ENCODE measurements at places on chromosomes 7 and 10. TPM values are rescaled to one million over a fixed set of nuclear protein-coding genes. Genes with fewer than 3 reads are reported as not detected.

GRCh38 chr7:20913853-20914252 lies 127.2 kb upstream of the SP8 start:
- no peaks in the 10 kb centered on the region for H3K36me3 ChIP-seq
- DNase-seq = no peak
- no peak overlapping the region for H3K27ac ChIP-seq
- no peaks in the 10 kb centered on the region for H3K27me3 ChIP-seq
- no peak overlapping the region for H3K4me3 ChIP-seq

Gene SUV39H2
- 39.1 TPM for total RNA-seq

GRCh38 chr10:76811430-76811829 lies 826.2 kb downstream of the KCNMA1 start:
- H3K27ac ChIP-seq = no peak overlapping the region
- H3K36me3 ChIP-seq = no peaks in the 10 kb centered on the region
- no peak overlapping the region for H3K4me3 ChIP-seq
- no peaks in the 10 kb centered on the region for H3K27me3 ChIP-seq

Gene ARMC10
- total RNA-seq = 61.7 TPM

DNA sequence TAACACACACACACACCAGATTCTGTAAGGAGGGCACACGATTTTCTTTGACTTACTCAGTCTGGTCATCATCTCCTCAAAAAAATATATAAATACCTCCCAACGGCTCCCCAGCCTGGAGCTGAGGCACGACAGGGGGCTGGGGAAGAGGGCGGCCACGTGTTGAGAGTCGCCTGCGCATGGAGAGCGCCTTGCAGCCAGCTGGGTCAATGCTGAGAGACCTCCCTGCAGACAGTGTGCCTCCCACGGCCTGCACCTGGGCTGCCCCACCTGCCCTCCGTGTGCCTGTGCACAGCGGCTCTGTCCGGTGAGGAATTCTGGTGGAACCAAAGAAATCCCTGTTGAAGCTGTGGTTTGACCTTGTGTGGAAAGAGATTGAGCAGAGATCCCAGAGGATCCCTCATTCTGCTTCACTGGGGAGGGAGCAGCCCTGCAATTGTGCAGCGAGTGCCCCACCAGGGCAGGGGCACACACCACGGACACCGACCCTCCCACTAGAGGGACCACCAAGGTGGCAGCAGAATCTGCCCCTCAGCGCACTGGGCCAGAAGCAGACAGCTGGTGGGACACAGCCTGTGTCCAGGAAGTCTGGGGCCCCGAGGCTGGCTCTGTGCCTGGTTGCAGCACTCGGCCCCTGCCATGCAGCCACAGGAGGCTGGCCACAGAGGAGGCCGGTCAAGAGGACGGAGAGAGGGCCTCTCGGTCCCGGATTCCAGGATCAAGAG lies 150.5 kb upstream of the PPP2R2D start:
- no peaks in the 10 kb centered on the region for H3K27me3 ChIP-seq
- no peak for DNase-seq
- no peak overlapping the region for H3K27ac ChIP-seq

Gene MGMT
- total RNA-seq = 40.7 TPM

Gene SNX8
- 50.9 TPM for total RNA-seq

Gene LIPK
- total RNA-seq = not detected

DNA sequence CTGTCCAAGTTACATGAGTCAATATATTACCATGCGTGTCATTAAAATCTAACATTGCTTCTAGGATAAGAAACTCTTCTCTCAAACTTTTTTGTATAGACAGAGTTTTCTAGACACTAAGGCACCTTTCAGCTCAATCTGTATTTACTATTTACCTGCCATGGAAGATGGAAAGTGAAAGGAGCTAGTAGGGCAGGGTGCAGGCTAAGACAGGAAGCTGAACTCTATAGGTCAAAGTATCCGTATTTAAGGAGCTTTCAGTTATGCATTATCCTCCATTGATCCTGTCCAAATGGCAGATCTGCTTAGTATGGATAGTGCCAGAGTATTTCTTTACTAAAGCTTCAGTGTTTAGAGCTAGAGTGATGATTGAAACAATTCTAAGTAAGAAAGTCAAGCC lies 612.8 kb downstream of the IPMK start:
- H3K4me1 ChIP-seq = no peaks in the 10 kb centered on the region
- no peak overlapping the region for H3K4me3 ChIP-seq
- no peak overlapping the region for H3K27ac ChIP-seq
- DNase-seq = no peak

DNA sequence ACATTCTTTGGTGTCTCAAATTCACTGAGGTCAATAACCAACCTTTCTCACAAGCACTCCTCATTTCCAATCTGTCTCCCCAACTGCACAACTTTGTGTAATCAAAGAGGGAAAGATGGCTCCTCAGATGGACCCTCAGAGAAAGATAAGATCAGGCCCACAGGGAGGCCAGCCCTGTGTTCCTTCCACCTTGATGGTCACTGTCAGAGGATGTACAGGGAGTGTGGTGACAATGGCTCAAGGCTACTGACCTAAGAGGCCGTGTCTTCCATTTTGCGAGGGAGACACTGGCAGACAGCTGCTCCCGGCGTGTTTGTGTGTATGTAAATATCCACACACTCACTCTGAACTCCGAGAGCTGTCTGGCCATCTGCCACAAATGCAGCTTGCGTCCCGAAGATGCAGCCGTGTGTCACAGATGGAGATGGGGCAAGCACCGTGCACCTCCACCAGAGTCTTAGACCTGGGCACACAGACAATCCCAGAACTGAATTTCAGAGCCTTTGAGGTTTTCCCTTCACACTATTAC lies 712.1 kb upstream of the NRP1 start:
- H3K4me3 ChIP-seq = no peak overlapping the region
- no peaks in the 10 kb centered on the region for H3K27me3 ChIP-seq
- H3K27ac ChIP-seq = no peak overlapping the region
- DNase-seq = no peak
- no peaks in the 10 kb centered on the region for H3K4me1 ChIP-seq
- H3K36me3 ChIP-seq = no peaks in the 10 kb centered on the region

Gene PPP1R17
- total RNA-seq = 2.4 TPM

GRCh38 chr7:105808703-105809590 lies 67.5 kb downstream of the ATXN7L1 start:
- H3K27ac ChIP-seq = no peak overlapping the region
- DNase-seq = no peak
- H3K4me1 ChIP-seq = no peaks in the 10 kb centered on the region
- no peak overlapping the region for H3K4me3 ChIP-seq
- no peaks in the 10 kb centered on the region for H3K27me3 ChIP-seq

Gene KIF5B
- 108 TPM for total RNA-seq

DNA sequence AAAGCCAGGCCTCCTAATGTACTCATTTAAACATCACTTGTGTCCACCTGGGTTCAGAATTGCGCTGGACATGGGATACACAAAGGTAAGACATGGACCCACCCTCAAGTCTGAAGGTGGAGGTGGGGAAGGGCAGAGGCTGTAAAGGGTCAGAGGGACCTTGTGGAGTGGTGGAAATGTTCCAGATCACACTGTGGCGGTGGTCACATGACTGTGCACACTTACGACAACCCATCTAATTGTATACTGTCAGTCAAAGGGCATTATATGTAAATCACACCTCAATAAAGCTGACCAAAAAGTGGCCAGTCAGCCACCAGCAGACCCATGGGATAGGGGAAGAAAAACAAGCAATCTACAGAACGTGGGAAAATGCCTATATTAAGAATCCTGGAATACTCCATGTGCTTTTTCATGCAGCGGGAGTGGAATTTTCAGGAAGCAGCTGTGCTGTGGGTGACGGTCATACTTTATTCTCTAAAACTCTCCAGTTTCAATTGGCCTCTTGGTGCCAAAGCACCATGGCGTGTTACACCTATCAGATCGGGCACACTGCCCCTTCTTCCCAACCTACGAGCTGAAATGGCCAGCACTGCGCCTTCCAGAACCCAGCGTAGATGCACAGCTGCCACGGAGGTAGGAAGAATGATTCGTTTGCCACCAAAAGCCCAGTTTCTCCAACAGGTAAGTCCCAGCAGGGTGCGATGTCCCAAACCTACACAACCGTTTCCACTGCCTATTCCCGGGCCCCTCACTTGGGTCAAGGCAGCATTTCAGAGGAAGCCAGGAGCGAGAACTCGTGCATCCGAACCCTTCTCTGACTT lies 69.8 kb downstream of the PRKAG2 start:
- H3K27me3 ChIP-seq = no peaks in the 10 kb centered on the region
- H3K36me3 ChIP-seq = no peaks in the 10 kb centered on the region
- no peak overlapping the region for H3K27ac ChIP-seq
- no peak for DNase-seq

Gene SFTPA1
- not detected for total RNA-seq

Gene FMC1
- 60.0 TPM for total RNA-seq

Gene RAPGEF5
- 63.8 TPM for total RNA-seq

GRCh38 chr10:4371691-4372295 lies 454.2 kb upstream of the AKR1E2 start:
- no peak overlapping the region for H3K27ac ChIP-seq
- DNase-seq = no peak
- H3K27me3 ChIP-seq = no peaks in the 10 kb centered on the region
- no peaks in the 10 kb centered on the region for H3K36me3 ChIP-seq
- no peaks in the 10 kb centered on the region for H3K4me1 ChIP-seq
- no peak overlapping the region for H3K4me3 ChIP-seq

- H3K27me3 ChIP-seq = no peaks in the 10 kb centered on the region
- H3K27ac ChIP-seq = no peak overlapping the region
- no peaks in the 10 kb centered on the region for H3K36me3 ChIP-seq
- no peaks in the 10 kb centered on the region for H3K4me1 ChIP-seq
- no peak overlapping the region for H3K4me3 ChIP-seq
Observed at GRCh38 chr10:126253611-126253998, 134.7 kb downstream of the ADAM12 start.

GRCh38 chr7:95490231-95490762 lies 4.6 kb downstream of the ASB4 start:
- H3K27ac ChIP-seq = no peak overlapping the region
- DNase-seq = no peak
- H3K4me3 ChIP-seq = no peak overlapping the region

- no peaks in the 10 kb centered on the region for H3K4me1 ChIP-seq
- H3K27ac ChIP-seq = no peak overlapping the region
- H3K27me3 ChIP-seq = no peaks in the 10 kb centered on the region
- DNase-seq = no peak
- no peak overlapping the region for H3K4me3 ChIP-seq
- no peaks in the 10 kb centered on the region for H3K36me3 ChIP-seq
Observed at GRCh38 chr10:121324678-121325213, 273.5 kb downstream of the FGFR2 start.

DNA sequence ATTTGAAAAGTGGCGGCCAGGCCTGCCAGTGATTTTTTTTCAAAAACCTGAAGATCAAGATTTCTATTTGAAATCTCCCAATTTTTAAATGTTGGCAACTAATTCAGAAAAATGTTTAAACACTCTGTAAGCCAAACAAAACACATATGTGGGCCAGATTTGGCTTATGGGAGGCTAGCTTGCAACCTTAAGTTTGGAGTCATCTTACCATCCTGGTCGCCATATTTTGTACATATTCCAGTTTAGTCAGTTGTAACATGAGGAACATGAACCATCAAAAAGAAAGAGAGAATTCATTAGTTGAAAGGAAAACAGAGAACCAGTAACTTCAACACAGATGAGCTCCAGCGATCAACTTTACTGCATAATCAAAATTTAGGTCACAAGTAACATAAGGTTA lies 115.4 kb downstream of the TMEM26 start:
- H3K27ac ChIP-seq = no peak overlapping the region
- H3K36me3 ChIP-seq = no peaks in the 10 kb centered on the region

Data from testis (tissue), 5 donors.